Activated naive CD8-positive, alpha-beta T cell treated with anti-CD3 and anti-CD28 coated beads for 36 hours (primary cell): ENCODE measurements at places on chromosomes 3 and 15. TPM values are rescaled to one million over a fixed set of nuclear protein-coding genes. Genes with fewer than 3 reads are reported as not detected.

- H3K4me3 ChIP-seq: no peak overlapping the region
- H3K27ac ChIP-seq: no peak overlapping the region
- H3K27me3 ChIP-seq: peaks cover 3% of the 10 kb centered on the region
- H3K4me1 ChIP-seq: peaks cover 38% of the 10 kb centered on the region
- no peak for DNase-seq
Observed at GRCh38 chr15:40957581-40958051, 4.3 kb downstream of the CHAC1 start.

DNA sequence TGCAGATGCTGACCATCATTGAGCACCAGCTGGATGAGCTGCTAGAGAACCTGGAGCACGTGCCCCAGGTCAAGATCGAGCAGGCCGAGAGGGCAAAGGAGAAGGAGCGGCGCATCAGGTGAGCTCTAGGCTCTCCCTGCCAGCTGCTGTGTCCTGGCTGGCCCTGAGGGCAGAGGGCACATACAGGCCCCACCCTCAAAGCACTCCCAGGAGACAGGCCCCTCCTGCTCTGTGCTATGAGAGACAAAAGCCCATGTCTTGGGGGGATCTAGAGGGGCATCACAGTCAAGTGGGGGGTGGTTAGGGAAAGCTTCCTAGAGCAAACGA, 39.5 kb downstream of the CFAP100 start:
- no peak overlapping the region for H3K4me3 ChIP-seq
- H3K27ac ChIP-seq: no peak overlapping the region
- peaks cover 5% of the 10 kb centered on the region for H3K4me1 ChIP-seq
- H3K27me3 ChIP-seq: no peaks in the 10 kb centered on the region

VILL gene
- 14.4 TPM for total RNA-seq

MOBP gene
- not detected for total RNA-seq

NPAP1 gene
- total RNA-seq: not detected
